ENCODE measurements at places on chromosomes 1 and 21. TPM values are rescaled to one million over a fixed set of nuclear protein-coding genes. Genes with fewer than 3 reads are reported as not detected.
A peak's percentile ranks its signal among the peaks of the same experiment; 100 is the strongest.

- H3K27me3 ChIP-seq: no peaks in the 10 kb centered on the region
- H3K36me3 ChIP-seq: no peaks in the 10 kb centered on the region
- H3K4me1 ChIP-seq: no peaks in the 10 kb centered on the region
- H3K4me3 ChIP-seq: no peak overlapping the region
- DNase-seq: no peak
Measured at GRCh38 chr21:40936178-40936577, 89.2 kb upstream of the DSCAM start.

DNA sequence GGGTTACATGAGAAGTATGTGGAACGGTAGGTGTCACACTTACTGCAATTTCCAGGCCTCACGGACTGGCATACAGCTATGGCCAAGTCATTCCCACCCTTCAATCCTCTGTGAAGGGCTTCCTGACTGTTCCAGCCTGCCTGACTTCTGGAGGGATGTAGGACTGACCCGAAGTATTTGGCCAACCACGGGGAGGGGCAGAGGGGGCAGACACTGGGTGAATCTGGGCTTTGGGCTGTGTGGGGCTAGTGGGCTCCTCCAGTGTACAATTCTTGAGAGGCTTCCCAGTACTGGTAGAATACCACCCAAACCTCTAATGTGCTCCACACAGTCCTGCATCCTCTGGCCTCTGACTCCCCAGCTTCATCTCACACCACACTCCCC lies 78.2 kb downstream of the FAM78B start:
- H3K4me3 ChIP-seq: no peak overlapping the region
- no peaks in the 10 kb centered on the region for H3K27me3 ChIP-seq
- no peak for DNase-seq
- no peaks in the 10 kb centered on the region for H3K36me3 ChIP-seq
- no peak overlapping the region for H3K27ac ChIP-seq
- peaks cover 2% of the 10 kb centered on the region for H3K4me1 ChIP-seq

GRCh38 chr1:198610362-198610761 lies 28.5 kb upstream of the PTPRC start:
- H3K36me3 ChIP-seq: peaks cover 4% of the 10 kb centered on the region
- no peaks in the 10 kb centered on the region for H3K27me3 ChIP-seq
- H3K27ac ChIP-seq: peak overlapping the region; percentile 90
- H3K4me3 ChIP-seq: peak overlapping the region; percentile 54

DNA sequence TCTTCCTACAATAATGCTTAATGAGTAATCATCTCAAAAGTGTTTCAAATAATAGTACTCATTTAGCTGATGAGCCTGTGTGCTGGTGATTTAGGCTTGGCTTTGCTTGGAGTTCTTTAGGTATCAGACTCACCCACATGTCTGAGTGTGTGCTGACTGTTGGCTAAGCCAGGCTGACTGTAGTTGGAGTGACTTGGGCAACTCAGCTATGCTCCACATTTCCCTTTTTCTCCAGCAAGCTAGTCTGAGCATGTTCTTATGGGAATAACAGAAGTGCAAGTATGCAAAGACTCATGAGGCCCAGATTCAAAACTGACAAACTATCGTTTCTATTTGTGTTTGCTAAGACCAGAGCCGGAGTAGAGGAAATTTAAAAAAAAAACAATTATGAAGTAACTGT lies 99.0 kb upstream of the ADGRL4 start:
- H3K4me1 ChIP-seq: no peaks in the 10 kb centered on the region
- H3K4me3 ChIP-seq: no peak overlapping the region
- DNase-seq: no peak

OLIG2 gene
- not detected for total RNA-seq

Data from activated CD8-positive, alpha-beta memory T cell treated with anti-CD3 and anti-CD28 coated beads, Interleukin-2, amount 10 ng/mL, durations not matched to agents 7 days and 5 days (primary cell).